Esophagus muscularis mucosa (tissue), 4 donors: ENCODE measurements at places on chromosomes 1 and 21.

- H3K4me3 ChIP-seq = no peak overlapping the region
- H3K27ac ChIP-seq = no peak overlapping the region
- H3K36me3 ChIP-seq = no peaks in the 10 kb centered on the region
- no peaks in the 10 kb centered on the region for H3K4me1 ChIP-seq
- no peak for DNase-seq
Observed at GRCh38 chr1:197435224-197435623, 167.2 kb downstream of the CRB1 start.

DNA sequence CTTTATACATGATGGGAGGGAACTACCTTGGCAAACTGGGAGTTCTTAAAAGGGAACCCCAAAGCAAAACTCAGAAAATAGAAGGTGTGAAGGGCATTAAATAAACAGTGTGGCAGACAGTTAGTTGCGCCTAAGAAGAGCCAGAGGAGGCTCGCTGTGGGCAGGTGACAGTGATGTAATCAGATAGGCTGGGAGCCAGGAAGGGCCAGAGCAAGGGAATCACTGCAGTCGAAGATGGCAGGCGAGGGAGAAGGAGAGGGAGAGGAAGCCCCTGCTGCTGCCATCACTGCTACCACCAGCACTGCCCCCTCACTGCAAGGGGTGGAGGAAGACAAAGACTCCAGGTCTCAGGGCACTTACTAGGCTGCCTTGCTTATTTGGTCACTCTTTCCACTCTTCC is 97.2 kb downstream of the ST3GAL3 start:
- no peak overlapping the region for H3K4me3 ChIP-seq
- H3K27ac ChIP-seq = no peak overlapping the region
- no peaks in the 10 kb centered on the region for H3K27me3 ChIP-seq
- H3K4me1 ChIP-seq = no peaks in the 10 kb centered on the region

DNA sequence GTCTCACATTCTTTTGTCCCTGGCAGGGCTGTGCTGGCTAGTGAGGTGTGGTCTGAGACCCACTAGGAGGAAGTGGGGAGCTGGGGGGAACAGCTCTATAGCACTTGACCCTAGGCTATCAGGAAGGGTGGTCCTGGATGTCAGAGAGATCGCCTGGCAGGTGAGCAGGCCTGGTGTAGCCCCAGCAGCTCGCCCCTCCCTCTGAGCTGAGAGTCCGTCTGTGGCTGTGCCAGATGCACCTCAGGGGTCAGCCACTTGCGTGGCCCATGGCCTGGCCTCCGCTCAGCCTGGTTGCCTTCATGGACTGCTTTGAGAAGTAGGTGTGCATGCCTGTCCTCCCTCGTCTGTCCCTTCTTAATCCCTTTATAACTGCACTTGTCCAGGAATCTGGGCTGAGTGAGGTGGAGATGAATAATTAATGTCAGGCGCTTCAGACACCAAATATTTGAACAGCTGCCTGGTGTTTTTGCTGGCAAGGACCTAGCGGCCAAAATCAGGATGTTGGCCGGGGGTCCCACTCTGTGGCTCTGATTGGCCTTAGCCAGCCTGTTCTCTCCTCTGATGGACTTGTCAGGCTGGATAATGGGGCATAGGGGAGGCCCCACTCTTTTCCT is 30.5 kb downstream of the TMEM53 start:
- peaks cover 18% of the 10 kb centered on the region for H3K36me3 ChIP-seq
- DNase-seq = no peak
- no peak overlapping the region for H3K4me3 ChIP-seq
- peaks cover 39% of the 10 kb centered on the region for H3K4me1 ChIP-seq

DNA sequence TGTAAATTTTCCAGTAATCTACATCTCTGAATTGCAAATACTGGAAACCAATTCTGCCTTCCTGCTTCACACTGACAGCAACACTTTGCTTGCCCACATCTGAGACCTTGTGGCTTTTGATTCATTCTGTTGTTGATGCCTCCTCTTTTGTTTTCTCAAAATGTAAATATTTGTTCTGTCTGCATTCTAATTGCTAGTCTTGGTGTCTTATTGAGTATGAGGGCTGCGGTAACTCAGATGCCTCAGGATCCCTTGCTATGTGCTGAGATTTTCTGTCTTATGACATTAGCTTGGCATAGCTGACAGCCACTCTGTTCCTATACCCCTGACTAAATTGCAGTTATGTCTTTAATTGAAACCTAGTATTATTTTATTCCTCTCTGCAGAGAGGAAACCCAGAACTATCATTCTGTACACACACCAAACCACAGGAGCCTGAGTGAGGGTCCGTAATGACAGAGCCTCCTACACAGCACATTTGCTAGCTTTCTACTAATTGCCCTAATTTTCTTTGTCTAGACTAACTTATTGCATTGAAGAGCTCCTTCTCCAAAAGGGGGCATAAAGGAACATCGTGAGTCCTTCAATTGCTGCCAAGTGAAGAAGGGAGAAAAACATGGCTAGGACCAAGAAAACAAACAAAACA is 72.1 kb downstream of the GREM2 start:
- H3K27ac ChIP-seq = no peak overlapping the region
- no peak for DNase-seq
- H3K4me3 ChIP-seq = no peak overlapping the region

DNA sequence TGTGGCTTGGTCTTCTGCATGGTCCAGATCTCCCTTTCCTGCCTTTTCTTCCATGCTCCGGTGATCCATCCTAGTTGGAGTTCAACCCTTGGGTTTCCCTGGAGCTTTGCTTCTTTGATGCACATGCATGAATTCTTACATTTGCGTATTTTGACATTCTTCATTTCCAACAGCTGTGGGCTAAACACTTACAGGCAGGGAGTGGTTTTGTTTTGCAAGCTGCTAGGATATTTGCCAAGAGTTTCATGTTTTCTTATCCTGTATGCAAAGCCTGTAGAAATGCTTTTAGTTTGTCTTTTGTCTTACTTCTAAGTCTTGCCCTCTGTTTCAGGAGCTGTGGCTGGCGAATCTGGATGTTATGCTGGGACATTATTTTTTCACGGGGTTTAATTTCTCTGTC is 90.3 kb upstream of the PAXBP1 start:
- no peaks in the 10 kb centered on the region for H3K4me1 ChIP-seq
- H3K4me3 ChIP-seq = no peak overlapping the region
- H3K36me3 ChIP-seq = no peaks in the 10 kb centered on the region
- no peak overlapping the region for H3K27ac ChIP-seq

DNA sequence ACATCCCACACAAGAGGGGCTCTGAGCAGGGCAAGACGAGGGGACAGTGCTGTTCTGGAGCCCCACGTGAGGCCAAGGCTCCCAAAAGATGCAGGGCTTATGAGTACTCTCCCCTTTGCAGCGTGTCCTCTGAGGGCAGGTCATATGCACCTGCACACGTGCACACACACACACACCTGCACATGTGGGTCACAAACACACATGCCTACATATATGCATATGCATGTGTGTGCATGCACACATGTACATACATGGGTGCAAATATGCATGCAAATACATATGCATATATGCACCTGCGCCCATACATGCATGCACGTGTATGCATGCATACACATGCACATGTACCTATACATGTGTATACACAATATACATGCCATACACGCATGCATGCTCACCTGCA is 197.9 kb downstream of the NPHP4 start:
- H3K4me3 ChIP-seq = no peak overlapping the region
- no peaks in the 10 kb centered on the region for H3K36me3 ChIP-seq

GRCh38 chr1:109827986-109828385 is 64.3 kb upstream of the EPS8L3 start:
- H3K27ac ChIP-seq = no peak overlapping the region
- no peaks in the 10 kb centered on the region for H3K36me3 ChIP-seq
- no peak overlapping the region for H3K4me3 ChIP-seq
- peaks cover 15% of the 10 kb centered on the region for H3K4me1 ChIP-seq
- no peak for DNase-seq
- H3K27me3 ChIP-seq = no peaks in the 10 kb centered on the region

GRCh38 chr1:62276791-62277190 is 42.4 kb downstream of the KANK4 start:
- H3K27ac ChIP-seq = no peak overlapping the region
- H3K4me1 ChIP-seq = no peaks in the 10 kb centered on the region
- no peaks in the 10 kb centered on the region for H3K27me3 ChIP-seq
- no peak overlapping the region for H3K4me3 ChIP-seq
- no peaks in the 10 kb centered on the region for H3K36me3 ChIP-seq

DNA sequence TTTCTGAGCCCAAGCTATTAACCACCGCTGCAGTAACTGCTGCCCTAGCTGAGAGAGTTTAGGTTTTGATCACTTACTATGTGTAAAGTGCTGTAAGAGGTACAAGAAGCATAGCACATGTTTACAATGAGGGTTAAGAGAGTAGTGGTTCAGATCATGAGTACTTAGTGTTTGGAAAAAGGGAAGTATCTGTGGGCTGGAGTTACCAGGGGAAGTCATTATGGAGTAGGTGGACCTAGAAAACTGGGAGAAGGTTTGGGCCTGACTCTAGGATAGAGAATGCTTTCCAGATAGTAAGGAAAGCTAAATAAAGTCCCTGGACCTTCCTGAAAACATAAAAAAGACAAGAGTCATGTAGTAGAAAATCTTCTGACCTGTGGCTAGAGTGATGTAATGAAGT is 149.6 kb upstream of the PLXNA2 start:
- no peaks in the 10 kb centered on the region for H3K4me1 ChIP-seq
- no peak for DNase-seq
- no peaks in the 10 kb centered on the region for H3K36me3 ChIP-seq
- H3K27me3 ChIP-seq = no peaks in the 10 kb centered on the region
- H3K4me3 ChIP-seq = no peak overlapping the region

GRCh38 chr1:57485643-57486042 is 61.8 kb upstream of the DAB1 start:
- H3K4me1 ChIP-seq = no peaks in the 10 kb centered on the region
- no peak overlapping the region for H3K27ac ChIP-seq
- H3K4me3 ChIP-seq = no peak overlapping the region

DNA sequence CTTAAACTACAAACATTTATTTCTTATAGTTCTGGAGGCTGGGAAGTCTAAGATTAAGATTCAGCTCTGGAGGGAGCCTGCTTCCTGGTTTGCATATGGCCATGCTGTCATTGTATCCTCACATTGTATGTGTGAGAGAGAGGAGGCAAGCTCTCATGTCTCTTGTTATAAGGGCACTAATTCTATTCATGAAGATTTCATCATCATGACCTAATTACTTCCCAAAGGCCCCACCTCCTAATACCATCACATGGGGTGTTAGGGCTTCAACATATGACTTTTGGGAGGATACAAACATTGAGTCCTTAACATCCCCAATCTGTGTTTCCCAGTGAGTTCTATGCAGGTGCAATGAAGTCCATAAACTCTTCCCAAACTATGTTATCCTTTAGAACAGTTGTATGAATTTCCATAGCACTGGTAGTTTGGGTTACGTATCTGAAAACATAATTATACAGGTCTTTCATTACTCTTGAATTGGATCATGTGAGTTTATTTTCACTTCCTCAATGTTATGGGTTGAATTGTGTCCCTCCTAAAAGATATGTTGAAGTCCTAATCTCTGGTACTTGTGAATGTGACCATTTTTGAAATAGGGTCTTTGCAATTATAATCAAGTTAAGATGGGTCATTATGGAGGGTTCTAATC is 124.2 kb downstream of the RUNX1 start:
- no peak overlapping the region for H3K4me3 ChIP-seq
- no peaks in the 10 kb centered on the region for H3K27me3 ChIP-seq
- H3K27ac ChIP-seq = no peak overlapping the region
- no peaks in the 10 kb centered on the region for H3K36me3 ChIP-seq
- H3K4me1 ChIP-seq = no peaks in the 10 kb centered on the region
- no peak for DNase-seq

DNA sequence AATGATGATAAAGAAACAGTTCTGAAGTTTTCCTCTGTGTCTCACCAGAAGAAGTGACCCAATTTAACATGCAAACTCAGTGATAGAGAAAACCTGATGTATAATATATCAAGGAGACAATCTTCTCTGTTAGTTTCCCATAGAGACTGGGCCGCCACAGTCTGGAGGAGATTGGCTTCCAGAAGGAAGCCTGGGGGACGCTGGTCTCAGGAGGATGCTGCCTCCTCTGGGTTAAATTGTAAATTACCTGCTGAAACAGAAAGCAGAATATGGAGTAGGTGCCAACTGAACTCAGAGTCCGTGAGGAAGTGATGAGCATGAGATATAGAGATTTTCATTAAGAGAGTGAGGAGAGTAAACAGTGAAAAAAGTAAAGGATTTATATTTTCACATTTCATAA is 15.8 kb downstream of the OR14I1 start:
- H3K27ac ChIP-seq = no peak overlapping the region
- no peaks in the 10 kb centered on the region for H3K27me3 ChIP-seq
- H3K4me3 ChIP-seq = no peak overlapping the region

- no peaks in the 10 kb centered on the region for H3K27me3 ChIP-seq
- no peak for DNase-seq
- peaks cover 14% of the 10 kb centered on the region for H3K4me1 ChIP-seq
- H3K27ac ChIP-seq = no peak overlapping the region
- no peak overlapping the region for H3K4me3 ChIP-seq
Observed at GRCh38 chr1:222048094-222048595, 306.3 kb upstream of the DUSP10 start.

GRCh38 chr1:178634445-178634844 is 90.6 kb upstream of the RALGPS2 start:
- H3K27me3 ChIP-seq = no peaks in the 10 kb centered on the region
- H3K27ac ChIP-seq = no peak overlapping the region
- H3K4me1 ChIP-seq = peaks cover 10% of the 10 kb centered on the region
- no peak overlapping the region for H3K4me3 ChIP-seq
- no peaks in the 10 kb centered on the region for H3K36me3 ChIP-seq

GRCh38 chr1:32724678-32725614 is 22.4 kb upstream of the SYNC start:
- no peaks in the 10 kb centered on the region for H3K27me3 ChIP-seq
- peak overlapping the region; percentile 5 for H3K27ac ChIP-seq
- no peak for DNase-seq
- no peak overlapping the region for H3K4me3 ChIP-seq
- H3K4me1 ChIP-seq = peaks cover 14% of the 10 kb centered on the region

DNA sequence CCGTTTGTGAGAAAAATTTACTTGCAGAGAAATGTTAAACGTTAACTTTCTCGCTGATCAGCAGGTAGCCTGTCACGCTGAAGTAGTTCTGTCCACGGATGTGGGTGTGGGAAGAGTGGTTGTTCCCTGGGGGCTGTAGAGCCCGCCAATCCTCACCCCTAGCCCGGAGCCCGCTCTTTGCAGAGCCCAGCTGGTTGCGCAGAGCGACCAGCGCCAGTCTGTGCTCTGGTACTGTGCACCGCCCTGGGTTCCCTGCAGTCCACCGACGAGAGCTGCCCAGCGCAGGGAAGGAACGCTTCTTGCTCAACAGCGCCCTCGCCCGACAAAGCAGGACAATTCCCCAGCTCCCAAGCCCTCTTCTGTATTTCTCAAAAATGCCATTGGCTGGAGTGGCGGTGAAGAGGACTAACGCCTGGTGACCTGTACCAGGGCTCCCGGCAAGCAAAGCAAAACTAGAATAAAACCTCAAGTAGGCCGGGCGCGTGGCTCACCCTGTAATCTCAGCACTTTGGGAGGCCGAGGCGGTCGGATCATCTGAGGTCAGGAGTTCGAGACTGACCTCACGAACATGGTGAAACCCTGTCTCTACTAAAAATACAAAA is 3.3 kb downstream of the RIPPLY3 start:
- H3K27ac ChIP-seq = no peak overlapping the region
- H3K36me3 ChIP-seq = no peaks in the 10 kb centered on the region
- no peaks in the 10 kb centered on the region for H3K27me3 ChIP-seq

GRCh38 chr1:193494368-193494767 is 308.0 kb upstream of the B3GALT2 start:
- H3K36me3 ChIP-seq = no peaks in the 10 kb centered on the region
- H3K4me3 ChIP-seq = no peak overlapping the region
- H3K27me3 ChIP-seq = no peaks in the 10 kb centered on the region
- no peak overlapping the region for H3K27ac ChIP-seq
- DNase-seq = no peak
